SIG-M5 (cell line): ENCODE measurements at places on chromosomes 3 and 15.

DNA sequence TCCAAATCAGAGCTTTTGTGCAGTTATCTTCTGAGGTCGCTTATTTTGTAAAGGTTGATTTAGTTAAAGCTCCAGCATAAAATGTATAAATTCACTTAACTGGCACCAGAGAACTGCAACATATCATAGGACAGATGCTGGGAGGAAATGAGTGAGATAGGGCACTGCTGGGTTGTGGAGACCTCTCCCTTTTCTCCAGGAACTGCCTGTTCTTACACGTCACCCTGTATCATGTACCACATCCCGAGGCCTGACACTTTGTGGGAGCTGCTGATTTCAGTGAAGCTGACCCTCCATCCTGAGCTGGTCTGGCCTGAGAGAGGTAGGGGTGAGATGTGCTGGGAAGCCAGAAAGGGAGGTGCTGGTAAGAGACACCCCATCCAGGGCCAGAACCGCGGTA is 213.8 kb upstream of the FEZF2 start:
- DNase-seq: no peak

- DNase-seq: no peak
Measured at GRCh38 chr3:50600141-50600753, 11.3 kb downstream of the CISH start.

DNA sequence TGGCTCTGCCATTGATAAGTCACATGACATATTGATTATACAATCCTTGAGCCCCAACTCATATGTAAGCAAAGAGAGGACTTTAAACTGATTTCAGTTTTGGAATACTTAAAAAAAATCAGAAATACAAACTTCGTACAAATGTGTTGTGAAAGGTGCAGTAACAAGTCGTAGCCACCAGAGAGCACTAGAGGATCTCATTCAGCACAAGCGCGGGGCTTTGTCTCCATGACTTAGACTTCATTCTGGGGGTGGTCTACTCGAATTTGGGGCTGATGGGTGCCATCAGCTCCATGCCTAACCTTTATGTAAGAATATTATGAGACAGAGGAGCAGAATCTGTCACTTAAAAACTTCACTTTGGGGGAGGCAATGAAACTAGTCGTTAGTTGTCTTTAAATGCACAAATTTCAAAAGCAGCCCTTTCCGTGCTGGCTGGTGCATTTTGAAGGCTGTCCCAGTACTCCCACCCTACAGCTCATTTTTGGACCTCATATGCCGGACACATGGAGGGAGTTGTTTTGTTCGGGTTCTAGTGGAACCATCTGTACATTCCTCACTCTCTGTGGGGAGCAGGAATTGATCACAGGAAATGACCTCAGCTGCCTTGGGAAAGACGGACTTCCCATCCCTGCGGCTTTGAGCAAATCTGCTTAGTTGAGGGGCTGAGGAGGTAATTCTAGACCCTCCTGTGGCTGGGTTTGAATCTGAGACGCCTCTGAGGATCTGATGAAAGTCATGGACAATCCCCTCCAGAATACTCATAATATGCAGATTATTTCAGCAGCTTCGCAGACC is 27.5 kb upstream of the MASP1 start:
- DNase-seq: no peak

- no peak for DNase-seq
Measured at GRCh38 chr3:71599416-71599815, 15.9 kb upstream of the FOXP1 start.

DNA sequence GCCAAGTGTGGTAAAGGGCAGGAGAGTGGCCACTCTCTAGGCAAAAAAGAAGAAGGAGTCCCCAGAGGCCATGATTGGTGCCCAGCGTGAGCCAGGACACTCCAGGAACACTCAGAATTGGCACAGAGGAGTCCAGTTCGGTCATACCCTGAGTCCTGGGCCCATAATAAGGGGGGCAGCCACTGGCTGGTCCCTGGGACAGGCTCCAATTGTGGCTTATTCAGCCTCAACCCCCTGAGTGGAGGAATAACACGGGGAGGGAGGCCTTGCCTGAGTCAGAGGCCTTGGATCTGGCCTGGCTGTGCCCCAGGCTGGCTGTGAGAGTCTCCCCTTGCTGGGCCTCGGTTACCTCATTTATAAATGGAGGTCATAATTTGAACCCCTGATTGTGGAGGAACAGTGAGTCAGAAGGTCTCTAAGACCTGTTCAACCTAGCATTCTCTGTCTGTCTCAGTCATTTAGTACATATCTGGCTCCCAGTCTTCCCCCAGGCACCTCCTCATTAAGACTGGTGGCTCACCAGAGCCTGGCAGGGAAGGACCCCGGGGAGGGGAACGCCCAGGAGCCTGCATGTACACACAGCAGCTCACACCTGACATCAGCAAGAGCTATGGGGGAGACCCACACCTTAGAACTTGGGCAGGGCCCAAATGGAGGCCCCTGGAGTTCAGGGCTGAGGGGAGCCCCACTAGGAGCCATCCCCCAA is 95.9 kb upstream of the ATP2B2 start:
- no peak for DNase-seq
